ENCODE measurements at places on chromosomes 2 and 18. TPM values are rescaled to one million over a fixed set of nuclear protein-coding genes. Genes with fewer than 3 reads are reported as not detected.

Gene SATB2
- not detected for polyA plus RNA-seq

Gene ERFE
- not detected for polyA plus RNA-seq

Gene RFTN2
- 0.06 TPM for polyA plus RNA-seq

Gene GALNT5
- not detected for polyA plus RNA-seq

Gene CETN1
- not detected for polyA plus RNA-seq

Gene ELOA2
- polyA plus RNA-seq, result not detected

Gene ANKRD29
- polyA plus RNA-seq, result not detected

Gene DUSP2
- polyA plus RNA-seq, result 518 TPM

Gene PLCL1
- 2.0 TPM for polyA plus RNA-seq

Gene SERPINB12
- polyA plus RNA-seq, result not detected

Gene KIAA2012
- not detected for polyA plus RNA-seq

Gene ABCG5
- not detected for polyA plus RNA-seq

Gene IHH
- not detected for polyA plus RNA-seq

DNA sequence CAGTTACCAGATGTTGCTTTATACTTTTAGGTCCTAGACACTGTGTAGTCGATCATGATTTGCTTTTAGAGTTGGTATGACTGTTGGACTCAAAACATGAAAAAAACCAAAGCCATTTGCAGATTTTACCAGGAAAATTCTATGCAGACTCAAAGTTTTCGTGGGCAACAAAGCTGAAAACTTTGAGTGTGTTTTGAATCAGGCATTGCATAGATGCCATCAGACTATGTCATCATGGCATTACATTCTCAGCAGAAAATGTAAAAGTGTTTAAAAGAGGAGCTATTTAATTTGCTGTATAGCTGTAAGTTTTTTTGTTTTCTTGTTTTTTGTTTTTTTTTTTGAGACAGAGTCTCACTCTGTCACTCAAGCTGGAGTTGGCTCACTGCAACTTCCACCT, 43.5 kb upstream of the ELAC1 start:
- no peaks in the 10 kb centered on the region for H3K27me3 ChIP-seq
- no peaks in the 10 kb centered on the region for H3K4me1 ChIP-seq
- H3K27ac ChIP-seq, result no peak overlapping the region
- peaks cover 27% of the 10 kb centered on the region for H3K36me3 ChIP-seq
- no peak for DNase-seq

DNA sequence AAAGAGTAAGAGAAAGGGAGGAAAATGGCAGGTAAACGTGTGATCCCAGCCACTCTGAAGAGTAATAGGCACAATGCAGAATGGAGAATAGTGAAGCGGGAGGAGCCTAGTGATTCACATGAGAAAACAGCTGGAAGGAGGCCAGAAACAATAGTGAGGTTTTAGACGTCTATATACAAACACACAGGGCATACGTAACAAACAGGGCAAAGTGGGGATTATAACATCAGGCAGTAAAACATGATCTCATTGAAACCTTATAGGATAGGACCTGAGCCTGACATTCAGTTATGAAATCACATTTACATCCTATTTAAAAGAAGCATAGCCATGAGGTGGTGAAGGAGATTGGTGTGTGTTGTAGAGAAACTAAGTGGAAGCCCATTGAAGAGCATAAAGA, 33.0 kb upstream of the GATA6 start:
- H3K36me3 ChIP-seq, result no peaks in the 10 kb centered on the region
- DNase-seq, result no peak
- peaks cover 7% of the 10 kb centered on the region for H3K27me3 ChIP-seq
- H3K27ac ChIP-seq, result no peak overlapping the region
- H3K4me3 ChIP-seq, result no peak overlapping the region

- H3K36me3 ChIP-seq, result no peaks in the 10 kb centered on the region
- H3K4me3 ChIP-seq, result no peak overlapping the region
- H3K27ac ChIP-seq, result no peak overlapping the region
- DNase-seq, result no peak
Observed at GRCh38 chr2:34307636-34308035, 708.5 kb upstream of the FAM98A start.

DNA sequence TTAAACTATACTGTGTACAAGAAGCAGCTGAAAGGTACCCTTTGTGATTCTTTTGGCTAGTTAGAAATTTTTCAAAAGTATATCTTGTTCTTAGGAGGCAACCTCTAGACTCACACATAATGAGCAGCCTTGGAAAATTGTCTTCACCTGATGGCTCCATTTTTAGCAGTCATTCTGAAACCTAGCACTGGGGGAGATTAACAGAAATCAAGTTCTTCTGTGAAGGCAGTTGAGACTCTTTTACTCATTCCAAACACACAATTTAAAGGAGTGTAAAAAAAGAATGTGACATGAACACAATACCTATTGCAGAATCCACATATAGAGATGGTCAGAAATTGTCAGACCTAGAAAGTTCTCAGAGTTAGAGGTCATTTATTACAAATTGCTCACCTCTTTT, 197.7 kb downstream of the UBE2E3 start:
- H3K4me3 ChIP-seq, result no peak overlapping the region
- H3K4me1 ChIP-seq, result peaks cover 25% of the 10 kb centered on the region
- no peaks in the 10 kb centered on the region for H3K36me3 ChIP-seq
- H3K27ac ChIP-seq, result no peak overlapping the region
- no peak for DNase-seq
- no peaks in the 10 kb centered on the region for H3K27me3 ChIP-seq

DNA sequence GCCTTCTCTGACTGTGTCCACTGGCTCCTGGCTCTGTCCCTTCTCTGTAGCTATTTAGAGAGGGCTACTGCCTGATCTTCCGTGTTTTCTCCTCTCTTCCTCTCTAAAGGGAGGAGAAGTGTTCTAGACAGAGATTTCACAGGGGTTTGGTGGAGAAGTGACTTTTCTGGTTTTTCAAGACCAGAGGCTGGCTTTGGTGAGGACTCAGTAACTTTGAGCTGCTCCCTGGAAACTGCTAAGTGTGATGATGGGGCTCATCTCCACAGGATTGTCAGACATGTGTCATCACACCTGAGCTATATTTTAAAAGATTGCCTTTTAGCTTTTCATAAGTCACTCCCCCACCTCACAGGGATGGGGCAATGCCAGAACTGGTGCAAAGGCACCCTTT, 6.2 kb downstream of the MAL start:
- H3K27me3 ChIP-seq, result no peaks in the 10 kb centered on the region
- H3K4me3 ChIP-seq, result no peak overlapping the region
- DNase-seq, result no peak
- H3K27ac ChIP-seq, result no peak overlapping the region
- peaks cover 72% of the 10 kb centered on the region for H3K4me1 ChIP-seq

DNA sequence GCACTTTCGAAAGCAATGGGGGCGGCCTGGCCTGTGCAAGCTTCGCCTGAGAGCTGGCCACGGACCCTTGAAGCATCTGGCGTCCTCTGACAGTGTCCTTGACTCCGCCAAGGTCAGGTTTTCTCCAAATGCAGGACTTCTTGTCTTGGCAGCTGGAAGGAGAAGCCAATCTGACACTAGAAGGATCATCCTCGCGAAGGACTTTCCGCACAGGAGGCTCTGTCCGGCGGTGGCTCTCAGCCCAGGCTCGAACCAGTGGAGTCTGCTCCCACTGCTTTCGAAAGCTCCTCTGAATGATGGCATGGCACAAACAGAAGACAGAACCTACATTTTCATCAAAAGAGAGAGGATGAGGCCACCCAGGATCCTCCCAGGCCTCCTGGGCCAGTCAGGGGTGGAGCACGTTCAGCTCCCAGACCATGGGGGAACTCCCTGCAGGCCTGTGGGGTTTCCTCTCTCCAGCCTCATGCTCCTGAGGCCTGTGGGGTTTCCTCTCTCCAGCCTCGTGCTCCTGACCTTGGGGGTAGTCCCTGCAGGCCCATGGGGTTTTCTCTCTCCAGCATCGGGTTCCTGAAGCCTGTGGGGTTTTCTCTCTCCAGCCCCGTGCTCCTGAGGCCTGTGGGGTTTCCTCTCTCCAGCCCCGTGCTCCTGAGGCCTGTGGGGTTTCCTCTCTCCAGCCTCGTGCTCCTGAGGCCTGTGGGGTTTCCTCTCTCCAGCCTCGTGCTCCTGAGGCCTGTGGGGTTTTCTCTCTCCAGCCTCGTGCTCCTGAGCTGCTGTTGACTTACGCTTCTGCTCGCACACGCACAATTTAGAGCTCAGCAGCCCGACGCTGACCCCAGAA, 396.5 kb upstream of the SALL3 start:
- H3K27ac ChIP-seq, result no peak overlapping the region
- no peaks in the 10 kb centered on the region for H3K4me1 ChIP-seq
- no peak for DNase-seq
- no peaks in the 10 kb centered on the region for H3K27me3 ChIP-seq

- no peaks in the 10 kb centered on the region for H3K36me3 ChIP-seq
- no peaks in the 10 kb centered on the region for H3K27me3 ChIP-seq
- H3K4me3 ChIP-seq, result no peak overlapping the region
- H3K4me1 ChIP-seq, result no peaks in the 10 kb centered on the region
- no peak for DNase-seq
Observed at GRCh38 chr18:66587430-66587829, 16.5 kb downstream of the CDH19 start.

GRCh38 chr18:24499814-24500213, 39.4 kb downstream of the HRH4 start:
- no peaks in the 10 kb centered on the region for H3K36me3 ChIP-seq
- no peak overlapping the region for H3K4me3 ChIP-seq
- no peak overlapping the region for H3K27ac ChIP-seq

DNA sequence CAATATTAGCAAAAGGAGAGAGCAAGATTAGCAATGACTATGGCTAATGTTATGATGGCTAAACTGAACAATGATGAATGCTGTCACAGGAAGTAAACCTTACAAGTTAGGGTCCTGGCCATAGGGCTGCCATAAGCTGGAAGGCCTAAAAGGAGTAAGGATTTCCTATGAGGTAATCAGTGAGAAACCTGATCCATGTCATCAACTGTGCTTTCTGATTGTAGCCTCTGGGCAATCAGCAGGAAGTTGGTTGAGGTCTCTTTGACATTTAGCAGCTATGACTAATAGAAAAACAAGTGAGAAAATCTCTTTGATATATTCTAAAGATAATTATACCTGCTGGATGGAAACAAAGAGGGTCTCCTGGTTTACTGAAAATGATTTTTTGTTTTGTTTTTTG, 193.0 kb downstream of the RAB3GAP1 start:
- H3K27me3 ChIP-seq, result no peaks in the 10 kb centered on the region
- H3K27ac ChIP-seq, result no peak overlapping the region
- no peaks in the 10 kb centered on the region for H3K36me3 ChIP-seq
- DNase-seq, result no peak
- H3K4me3 ChIP-seq, result no peak overlapping the region
- no peaks in the 10 kb centered on the region for H3K4me1 ChIP-seq

DNA sequence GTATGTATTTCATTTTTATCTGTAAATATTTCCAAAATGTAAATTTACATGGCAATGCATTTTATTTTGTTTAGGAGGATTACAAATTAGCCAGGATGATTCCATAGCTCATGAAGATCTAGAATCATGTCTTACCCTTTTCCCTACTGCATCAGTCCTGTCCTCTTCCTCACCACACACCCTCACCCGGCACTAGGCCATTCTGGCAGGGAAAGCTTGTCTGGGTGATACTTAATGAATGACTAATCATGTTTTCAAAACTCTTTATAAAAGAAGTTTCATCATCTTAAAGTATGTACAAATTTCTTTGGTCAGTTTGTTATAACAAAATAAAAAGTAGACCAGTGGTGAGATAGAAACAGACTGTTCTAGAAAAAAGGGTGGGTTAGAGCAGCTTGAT, 283.3 kb upstream of the VWC2L start:
- H3K27ac ChIP-seq, result no peak overlapping the region
- H3K4me1 ChIP-seq, result no peaks in the 10 kb centered on the region
- no peaks in the 10 kb centered on the region for H3K36me3 ChIP-seq

GRCh38 chr2:42875880-42876279, 83.5 kb upstream of the HAAO start:
- no peak for DNase-seq
- no peaks in the 10 kb centered on the region for H3K36me3 ChIP-seq
- peaks cover 11% of the 10 kb centered on the region for H3K4me1 ChIP-seq

GRCh38 chr2:159971365-159972152, 90.9 kb downstream of the PLA2R1 start:
- DNase-seq, result no peak
- H3K36me3 ChIP-seq, result no peaks in the 10 kb centered on the region
- no peak overlapping the region for H3K27ac ChIP-seq
- no peak overlapping the region for H3K4me3 ChIP-seq
- H3K27me3 ChIP-seq, result no peaks in the 10 kb centered on the region
- no peaks in the 10 kb centered on the region for H3K4me1 ChIP-seq

DNA sequence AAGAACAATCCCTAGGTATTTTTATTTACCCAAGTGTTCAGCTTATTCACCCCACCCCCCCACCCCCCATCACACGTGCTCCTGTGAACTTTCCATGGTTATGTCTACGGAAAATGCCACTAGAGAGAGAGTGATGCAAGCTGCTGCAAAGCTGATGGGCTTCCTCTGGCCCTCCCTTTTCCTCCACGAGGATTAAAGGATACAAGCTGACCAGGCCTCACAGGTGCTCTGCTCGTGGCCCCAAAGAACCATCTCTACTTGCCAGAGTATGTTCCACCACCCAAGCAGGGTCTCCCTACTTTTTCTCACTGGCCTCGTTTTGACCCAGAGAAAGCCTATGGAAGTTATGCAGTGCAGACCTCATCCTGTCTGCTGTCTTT, 342.6 kb downstream of the CELF4 start:
- H3K36me3 ChIP-seq, result no peaks in the 10 kb centered on the region
- no peak overlapping the region for H3K4me3 ChIP-seq
- H3K4me1 ChIP-seq, result no peaks in the 10 kb centered on the region
- no peak overlapping the region for H3K27ac ChIP-seq

DNA sequence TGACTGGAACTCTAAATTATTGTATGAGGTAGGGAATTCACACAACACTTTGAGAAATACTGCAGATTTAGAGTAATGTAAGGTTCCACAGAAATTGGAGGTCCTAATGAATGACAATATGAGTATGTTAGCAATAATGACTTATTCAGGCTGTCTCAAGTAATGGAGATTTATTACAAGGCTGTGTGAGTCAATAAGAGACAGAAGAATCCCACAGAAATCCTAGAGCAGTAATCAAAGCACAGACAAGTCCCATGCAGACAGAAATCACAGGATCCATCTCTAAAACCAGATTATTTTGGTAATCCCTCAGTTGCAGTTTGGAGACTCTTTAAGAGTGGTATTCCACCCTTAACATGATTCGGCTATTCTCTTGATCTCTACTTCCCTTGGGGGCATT, 83.6 kb downstream of the FAM161A start:
- no peaks in the 10 kb centered on the region for H3K4me1 ChIP-seq
- no peaks in the 10 kb centered on the region for H3K27me3 ChIP-seq
- no peak overlapping the region for H3K27ac ChIP-seq
- no peaks in the 10 kb centered on the region for H3K36me3 ChIP-seq

- no peak overlapping the region for H3K4me3 ChIP-seq
- no peaks in the 10 kb centered on the region for H3K36me3 ChIP-seq
- no peaks in the 10 kb centered on the region for H3K27me3 ChIP-seq
Observed at GRCh38 chr2:173999724-174000123, 34.6 kb upstream of the SP3 start.

- no peak overlapping the region for H3K4me3 ChIP-seq
- H3K27ac ChIP-seq, result no peak overlapping the region
- H3K36me3 ChIP-seq, result no peaks in the 10 kb centered on the region
- H3K4me1 ChIP-seq, result no peaks in the 10 kb centered on the region
- no peak for DNase-seq
Observed at GRCh38 chr18:75127143-75128021, 81.6 kb downstream of the PTGR3 start.

GRCh38 chr2:223815186-223815883, 22.0 kb downstream of the AP1S3 start:
- no peaks in the 10 kb centered on the region for H3K36me3 ChIP-seq
- no peaks in the 10 kb centered on the region for H3K27me3 ChIP-seq
- no peaks in the 10 kb centered on the region for H3K4me1 ChIP-seq
- DNase-seq, result no peak

- DNase-seq, result no peak
- no peak overlapping the region for H3K4me3 ChIP-seq
- H3K4me1 ChIP-seq, result no peaks in the 10 kb centered on the region
- no peaks in the 10 kb centered on the region for H3K36me3 ChIP-seq
Observed at GRCh38 chr2:99754210-99754609, 264.4 kb upstream of the REV1 start.

Data from CD8-positive, alpha-beta memory T cell (primary cell).